ENCODE measurements at places on chromosomes 16 and 17. TPM values are rescaled to one million over a fixed set of nuclear protein-coding genes. Genes with fewer than 3 reads are reported as not detected.

DNA sequence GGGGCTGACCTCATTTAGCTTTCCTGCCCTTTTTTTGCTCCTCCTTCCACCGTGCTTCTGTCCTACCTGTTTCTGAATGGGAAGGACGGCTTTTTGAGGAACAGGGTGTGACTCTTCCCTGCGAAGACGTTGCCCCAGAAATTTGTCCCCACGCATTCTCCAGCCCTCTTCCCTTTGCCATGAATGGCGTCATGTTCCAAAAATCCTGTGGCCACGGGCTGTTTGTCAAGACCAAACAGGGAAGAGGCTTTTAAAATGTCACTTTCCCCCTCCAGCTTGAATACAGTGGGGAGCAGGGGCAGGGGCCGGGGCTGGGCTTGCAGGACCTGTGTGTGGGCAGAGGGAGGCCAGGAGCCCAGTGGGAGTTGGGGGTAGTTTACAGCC is 13.9 kb downstream of the MPRIP start:
- no peak for DNase-seq

GRCh38 chr16:57184887-57185445 is 873 bp downstream of the PSME3IP1 start:
- no peak for DNase-seq

- DNase-seq, result no peak
Measured at GRCh38 chr17:63491977-63492618, 15.2 kb downstream of the ACE start.

- DNase-seq, result no peak
Measured at GRCh38 chr16:82728901-82729300, 102.1 kb downstream of the CDH13 start.

GRCh38 chr16:49464877-49465504 is 91.4 kb downstream of the C16orf78 start:
- DNase-seq, result no peak

DNA sequence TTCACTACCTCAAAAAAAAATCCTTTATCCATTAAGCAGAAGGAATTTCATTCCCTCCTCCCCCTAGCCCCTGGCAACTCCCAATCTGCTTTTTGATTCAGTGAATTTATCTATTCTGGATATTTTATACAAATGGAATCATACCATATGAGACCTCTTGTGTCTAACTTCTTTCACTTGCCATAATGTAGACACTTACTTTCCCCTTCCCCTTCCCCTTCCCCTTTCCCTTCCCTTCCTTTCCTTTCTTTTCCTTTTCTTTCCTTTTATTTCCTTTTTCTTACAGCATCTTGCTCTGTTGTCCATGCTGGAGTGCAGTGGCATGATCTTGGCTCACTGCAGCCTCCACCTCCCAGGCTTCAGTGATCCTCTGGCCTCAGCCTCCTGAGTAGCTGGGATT is 50.5 kb downstream of the PSMD12 start:
- DNase-seq, result no peak

DNA sequence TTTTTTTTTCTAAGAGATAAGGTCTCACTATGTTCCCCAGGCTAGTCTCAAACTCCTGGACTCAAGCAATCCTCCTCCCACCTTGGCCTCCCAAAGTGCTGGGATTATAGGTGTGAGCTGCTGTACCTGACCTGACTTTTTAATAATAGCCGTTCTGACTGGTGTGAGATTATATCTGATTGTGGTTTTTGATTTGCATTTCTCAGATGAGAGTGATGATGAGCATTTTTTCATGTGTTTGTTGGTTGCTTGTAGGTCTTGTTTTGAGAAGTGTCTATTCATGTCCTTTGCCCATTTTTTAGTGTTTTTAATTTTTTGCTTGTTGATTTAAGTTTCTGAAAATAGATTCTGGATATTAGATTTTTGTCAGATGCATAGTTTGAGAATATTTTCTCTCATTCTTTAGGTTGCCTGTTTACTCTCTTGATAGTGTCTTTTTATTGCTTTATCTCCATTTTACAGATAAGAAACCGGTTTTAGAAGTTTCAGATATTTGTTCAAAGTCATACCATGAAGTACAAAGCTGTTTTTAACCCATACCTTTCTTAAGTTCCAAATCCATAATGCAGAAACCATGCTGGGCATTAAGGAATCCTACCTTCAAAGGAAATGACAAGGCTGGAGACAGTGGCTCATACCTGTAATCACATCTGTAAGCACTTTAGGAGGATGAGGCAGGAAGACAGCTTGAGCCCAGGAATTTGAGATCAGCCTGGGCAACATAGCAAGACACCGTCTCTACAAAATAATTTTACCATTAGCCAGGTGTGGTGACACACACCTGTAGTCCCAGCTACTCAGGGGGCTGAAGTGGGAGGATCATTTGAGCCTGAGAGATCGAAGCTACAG is 168.4 kb upstream of the TBX2 start:
- DNase-seq, result no peak

GRCh38 chr16:11410376-11411058 is 65.3 kb downstream of the RMI2 start:
- no peak for DNase-seq

DNA sequence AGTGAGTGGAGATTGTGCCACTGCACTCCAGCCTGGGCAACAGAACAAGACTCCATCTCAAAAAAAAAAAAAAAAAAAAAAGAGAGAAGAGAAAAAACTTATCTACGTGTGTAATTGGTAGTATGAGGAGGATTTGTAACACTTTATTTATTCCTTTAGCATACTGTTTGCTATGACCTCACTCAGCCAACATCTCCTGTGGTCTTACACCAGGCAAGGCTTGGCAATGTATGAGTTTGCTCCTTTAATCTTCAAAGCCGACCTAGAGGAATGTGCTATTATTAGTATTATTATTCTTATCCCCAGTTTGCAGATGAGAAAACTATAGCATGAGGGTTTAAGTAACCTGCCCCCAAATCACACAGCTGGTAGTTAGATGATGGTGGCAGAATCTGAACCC is 35.8 kb upstream of the HAPSTR1 start:
- DNase-seq, result no peak

DNA sequence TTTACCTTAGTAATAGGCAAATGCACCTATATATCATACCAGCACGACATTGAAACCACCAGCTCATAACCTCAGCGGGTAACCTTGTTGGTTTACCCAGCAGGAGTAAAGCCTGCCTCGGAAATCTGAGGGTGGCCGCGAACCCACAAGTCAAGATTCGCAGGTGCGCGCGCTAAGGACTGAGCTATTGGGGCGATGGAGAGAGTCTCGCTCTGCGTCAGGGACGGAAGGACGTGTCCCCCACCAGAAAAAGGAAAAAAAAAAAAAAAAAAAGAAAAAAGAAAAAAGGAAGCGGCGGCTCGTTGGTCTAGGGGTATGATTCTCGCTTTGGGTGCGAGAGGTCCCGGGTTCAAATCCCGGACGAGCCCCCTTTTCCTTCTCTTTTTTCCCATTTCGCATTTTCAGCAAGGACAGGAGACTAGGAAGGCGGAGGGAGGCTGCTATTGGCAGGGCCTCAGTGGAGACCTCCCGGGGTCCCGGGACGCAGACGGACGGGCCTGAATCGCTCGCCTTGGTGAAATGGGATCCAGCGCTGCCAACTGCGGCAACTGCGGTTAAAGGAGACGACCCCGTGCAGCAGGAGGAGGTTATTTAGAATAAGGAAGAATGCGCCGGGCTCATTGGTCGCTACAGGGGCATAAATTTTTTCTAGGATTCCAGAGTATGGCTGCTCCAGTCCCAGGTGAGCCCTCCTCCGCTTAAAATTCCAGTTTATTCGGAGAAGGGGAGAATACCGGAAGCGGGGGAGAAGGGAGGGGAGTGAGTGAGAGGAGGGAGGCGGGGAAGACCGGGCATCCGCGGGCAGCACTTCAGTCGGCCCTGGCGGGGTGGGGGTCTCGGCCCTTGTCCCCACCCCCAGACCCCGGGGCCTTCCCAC is at the start of gene OR1F1:
TSS of gene OR1F1 (plus strand) at position 407 of the 877 bp plus-strand sequence.
- DNase-seq, result peak; percentile 74

DNA sequence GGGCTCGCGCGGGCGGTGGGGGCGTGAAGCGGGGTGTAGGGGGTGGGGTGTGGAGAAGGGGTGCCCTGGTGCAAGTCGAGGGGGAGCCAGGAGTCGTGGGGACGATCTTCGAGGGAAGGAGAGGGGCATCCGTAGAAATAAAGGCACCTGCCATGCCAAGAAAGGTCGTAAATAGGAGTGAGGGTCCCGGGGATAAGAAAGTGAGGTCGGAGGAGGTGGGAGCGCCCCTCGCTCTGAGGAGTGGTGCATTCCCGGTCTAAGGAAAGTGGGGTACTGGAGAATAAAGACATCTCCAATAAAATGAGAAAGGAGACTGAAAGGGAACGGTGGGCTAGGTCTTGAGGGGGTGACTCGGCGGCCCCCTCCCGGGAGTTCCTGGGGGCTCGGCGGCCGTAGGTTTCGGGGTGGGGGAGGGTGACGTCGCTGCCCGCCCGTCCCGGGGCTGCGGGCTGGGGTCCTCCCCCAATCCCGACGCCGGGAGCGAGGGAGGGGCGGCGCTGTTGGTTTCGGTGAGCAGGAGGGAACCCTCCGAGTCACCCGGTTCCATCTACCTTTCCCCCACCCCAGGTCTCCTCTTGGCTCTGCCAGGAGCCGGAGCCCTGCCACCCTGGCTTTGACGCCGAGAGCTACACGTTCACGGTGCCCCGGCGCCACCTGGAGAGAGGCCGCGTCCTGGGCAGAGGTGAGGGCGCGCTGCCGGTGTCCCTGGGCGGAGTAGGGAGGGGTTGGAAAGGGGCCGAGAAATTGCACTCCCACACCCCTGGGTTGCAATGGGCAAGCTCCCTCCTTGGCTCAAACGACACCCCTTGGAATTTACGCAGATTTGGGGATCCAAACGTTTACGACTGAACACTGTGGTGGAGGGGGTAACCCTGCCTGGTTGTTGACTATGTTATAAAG is 888 bp downstream of the CDH1 start:
- no peak for DNase-seq

- peak; percentile 65 for DNase-seq
Measured at GRCh38 chr16:49350265-49351095, 23.1 kb upstream of the C16orf78 start.

GRCh38 chr17:39306509-39307212 is 80.9 kb upstream of the STAC2 start:
- no peak for DNase-seq

DNA sequence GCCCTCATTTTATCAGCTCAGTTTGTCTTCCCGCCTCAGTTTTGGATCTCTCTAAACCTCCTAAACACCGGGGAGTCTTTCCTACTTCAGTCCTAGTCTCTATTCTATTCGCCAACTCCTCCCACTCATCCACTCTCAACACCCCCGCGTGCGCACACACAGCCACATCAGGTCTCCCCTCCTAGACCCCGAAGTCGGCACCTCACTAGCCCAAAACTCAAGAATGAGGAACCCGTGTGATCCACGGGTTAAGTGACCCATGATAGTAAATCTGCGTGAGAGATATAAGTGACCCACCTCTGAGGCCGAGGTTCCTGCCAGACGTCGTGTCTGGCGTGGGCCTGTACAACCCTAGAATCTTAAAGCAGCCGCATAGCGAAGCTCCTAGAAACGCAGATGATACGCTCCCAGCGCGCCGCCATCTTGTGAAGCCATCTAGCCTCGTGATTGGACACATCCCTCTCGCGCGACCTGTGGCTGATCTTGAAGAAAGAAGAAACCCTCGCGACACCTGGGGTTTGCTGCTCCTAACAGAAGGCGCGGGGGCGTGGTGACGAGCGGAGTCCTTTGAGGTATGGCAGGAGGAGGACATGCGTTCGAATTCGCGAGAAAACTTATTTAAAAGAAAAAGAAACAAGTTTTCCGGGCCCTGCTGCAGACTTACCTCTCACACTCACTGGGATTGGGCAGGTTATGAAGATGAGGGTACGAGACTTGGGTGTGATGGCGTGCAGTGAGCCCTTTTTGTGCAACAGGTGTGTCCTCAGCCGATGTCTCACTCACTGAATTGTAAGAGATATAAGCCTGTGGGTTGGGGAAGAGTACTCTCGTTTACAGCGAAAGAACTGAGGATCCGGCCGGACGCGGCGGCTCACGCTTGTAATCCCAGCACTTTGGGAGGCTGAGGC is at the start of gene METTL16:
TSS of gene METTL16 (minus strand) at position 427 of the 908 bp plus-strand sequence. CDS start 9,557 bp downstream, outside the sequence.
- DNase-seq, result peak; percentile 97

- DNase-seq, result peak; percentile 44
Measured at GRCh38 chr16:59169168-59169567, 435.1 kb upstream of the GOT2 start.

DNA sequence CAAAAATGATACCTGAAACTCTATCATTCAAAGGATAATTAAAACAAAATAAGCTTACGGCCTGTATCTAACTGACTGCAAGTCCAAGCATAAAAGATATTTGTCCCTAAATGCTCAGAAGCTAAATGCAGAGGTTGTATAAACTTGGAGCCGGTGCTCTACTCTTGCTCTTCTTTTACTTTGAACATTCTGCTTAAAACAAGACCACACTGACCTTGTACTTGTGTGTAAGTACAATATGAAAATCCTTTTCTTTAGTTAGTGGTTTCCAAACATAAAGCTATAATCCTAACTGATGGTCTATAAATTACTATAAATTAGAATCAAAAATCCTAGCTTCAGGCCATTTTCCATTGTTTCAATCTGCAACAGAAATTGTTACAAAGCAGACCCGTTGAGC is 74.6 kb downstream of the SPAG9 start:
- DNase-seq, result peak; percentile 7

GRCh38 chr17:7281074-7281952 is at the start of gene SLC2A4:
TSS of gene SLC2A4 (plus strand) at chr17:7281718. CDS start at chr17:7281935, 217 bp downstream.
- DNase-seq, result peak; percentile 92

Gene FBXW10
- total RNA-seq, result 0.15 TPM

Gene QPRT
- total RNA-seq, result 51.9 TPM

Gene TAC4
- not detected for total RNA-seq

Gene SLC5A10
- not detected for total RNA-seq

Gene TP53TG3
- total RNA-seq, result not detected

Gene ITGB4
- 4.3 TPM for total RNA-seq

Data from SJCRH30 (cell line).